ENCODE measurements at places on chromosomes 2 and 18.

DNA sequence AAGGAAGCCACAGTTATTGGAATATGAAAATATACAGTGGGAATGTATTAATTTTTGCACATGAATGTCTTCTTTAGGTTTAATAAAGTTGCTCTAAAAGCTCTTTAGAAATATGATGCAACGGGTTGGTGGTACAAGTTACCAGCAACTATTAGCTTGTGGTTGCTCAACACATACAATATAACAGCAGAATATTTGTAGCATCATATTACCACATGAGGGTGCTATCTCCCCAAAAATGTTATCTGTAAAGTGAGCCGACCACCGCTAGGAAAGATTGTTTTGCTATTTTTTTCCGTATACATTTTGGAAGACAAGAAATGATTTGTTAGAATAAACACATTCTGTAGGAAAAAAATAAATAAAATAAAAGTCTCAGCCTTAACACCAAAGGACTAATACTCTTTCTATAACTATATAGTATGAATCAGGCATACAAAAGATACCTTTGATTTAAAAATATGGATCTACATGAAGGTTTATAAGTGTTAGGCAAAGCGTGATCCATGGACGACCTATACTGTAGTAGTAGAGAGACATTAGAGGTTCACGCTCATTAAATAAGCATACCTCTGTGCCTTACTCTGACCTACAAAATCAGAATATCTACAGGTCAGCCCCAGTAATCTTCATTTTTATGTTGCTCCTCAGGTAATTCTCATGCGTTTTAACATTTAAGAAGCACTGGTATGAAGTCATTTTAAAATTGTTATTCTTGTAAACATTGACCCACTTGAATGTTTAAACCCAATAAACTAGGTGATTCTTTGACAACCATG, 1110.6 kb upstream of the ACVR2A start:
- DNase-seq: peak; percentile 51

GRCh38 chr18:60053747-60054304, 154.0 kb downstream of the PMAIP1 start:
- DNase-seq: peak; percentile 99

- DNase-seq: no peak
Measured at GRCh38 chr18:52007105-52007504, 332.9 kb upstream of the DCC start.

- DNase-seq: no peak
Measured at GRCh38 chr2:37868866-37869265, 56.2 kb upstream of the RMDN2 start.

GRCh38 chr2:222707689-222708273, 36.3 kb downstream of the MOGAT1 start:
- DNase-seq: peak; percentile 12

DNA sequence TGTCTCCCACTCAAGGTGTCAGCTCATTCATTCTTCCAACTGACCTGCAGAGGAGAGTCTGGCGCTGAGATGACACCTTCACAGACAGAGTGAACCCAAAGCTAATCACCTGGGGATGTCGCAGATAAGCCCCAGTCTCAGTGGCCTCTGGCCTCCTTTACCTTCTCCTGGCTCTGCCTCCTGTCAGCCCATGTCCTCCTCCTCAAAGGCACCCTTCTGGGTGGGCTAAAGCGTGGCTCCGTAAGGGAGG, 194.1 kb downstream of the MIB1 start:
- no peak for DNase-seq

DNA sequence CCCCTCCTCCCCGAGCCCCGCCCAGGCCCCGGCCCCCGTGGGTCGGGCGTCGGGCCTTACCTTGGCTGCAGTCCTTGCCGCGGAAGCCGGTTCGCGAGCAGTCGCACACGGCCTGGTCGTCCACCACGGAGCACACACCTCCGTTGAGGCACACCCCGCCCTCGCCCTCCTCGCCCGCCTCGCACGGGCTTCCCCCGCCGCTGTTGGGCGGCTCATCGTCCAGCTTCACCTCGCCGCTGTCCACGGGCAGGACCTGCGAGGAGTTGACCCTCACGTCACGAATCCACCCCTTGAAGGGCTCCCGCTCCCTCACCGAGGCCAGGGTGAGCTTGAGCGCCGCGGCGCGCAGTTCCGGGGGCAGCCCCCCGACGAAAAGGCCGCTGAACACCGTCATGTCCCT, 4.5 kb downstream of the NRXN1 start:
- DNase-seq: no peak

DNA sequence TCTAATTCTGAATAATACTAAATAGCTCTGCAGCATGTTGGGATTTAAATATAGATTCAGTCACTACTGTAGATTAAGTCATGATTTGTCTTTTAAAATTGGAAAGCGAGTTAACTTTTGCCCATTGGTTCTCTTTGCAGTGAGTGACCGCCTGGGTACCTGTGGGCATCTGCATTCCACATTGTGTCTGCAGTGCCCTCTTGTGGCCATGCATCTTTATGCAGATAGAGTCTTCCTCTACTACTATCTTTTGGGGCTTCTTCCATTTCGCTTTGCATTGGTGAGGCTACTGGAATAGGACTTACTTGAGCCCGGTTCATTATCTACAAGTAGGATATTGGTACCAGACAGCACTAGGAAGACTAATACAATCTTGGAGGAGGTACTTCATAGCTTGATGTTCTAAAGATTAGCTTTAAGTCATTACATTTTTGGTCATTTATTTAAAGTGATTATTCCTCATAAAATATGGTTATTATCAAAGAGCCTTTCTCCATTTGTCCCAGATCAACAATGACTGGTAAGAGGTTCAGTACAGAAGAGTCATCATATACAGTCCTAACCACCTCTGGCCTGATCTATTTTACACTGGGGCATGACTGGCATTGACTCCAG, 203.0 kb downstream of the SOCS6 start:
- DNase-seq: no peak

GRCh38 chr2:2892892-2893291, 484.7 kb downstream of the EIPR1 start:
- no peak for DNase-seq

DNA sequence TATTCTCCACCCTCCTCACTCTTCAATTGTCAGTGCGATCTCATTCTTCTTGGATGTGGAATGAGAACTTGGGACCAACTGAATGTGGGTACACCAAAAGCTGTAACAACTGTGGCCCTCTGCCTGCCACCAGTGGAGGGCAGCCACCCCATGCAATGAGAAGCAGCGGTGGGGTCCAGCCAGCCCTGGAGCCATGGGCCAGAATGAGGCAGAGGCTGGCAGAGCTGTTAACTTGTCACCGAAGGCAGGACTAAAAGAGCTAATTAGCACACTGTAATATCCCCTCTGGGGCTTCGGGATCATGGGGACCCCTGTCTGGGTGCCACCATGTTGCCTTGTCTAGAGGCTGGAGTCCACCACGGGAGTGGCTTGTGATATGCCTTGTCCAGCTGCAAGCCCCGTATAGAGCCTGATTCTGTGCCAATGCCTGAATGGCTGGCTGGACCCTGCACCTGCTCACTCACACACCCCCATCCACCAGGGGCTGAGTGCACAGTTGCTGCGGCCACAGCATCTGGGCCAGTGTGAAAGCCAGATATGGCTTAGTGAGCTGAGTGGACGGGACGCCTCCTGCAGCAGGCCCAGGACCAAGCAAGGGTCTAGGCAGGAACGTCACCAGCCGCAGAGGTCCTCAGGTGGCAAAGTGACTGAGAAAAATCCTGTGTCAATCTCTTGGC, 680.5 kb downstream of the DSC3 start:
- DNase-seq: no peak

DNA sequence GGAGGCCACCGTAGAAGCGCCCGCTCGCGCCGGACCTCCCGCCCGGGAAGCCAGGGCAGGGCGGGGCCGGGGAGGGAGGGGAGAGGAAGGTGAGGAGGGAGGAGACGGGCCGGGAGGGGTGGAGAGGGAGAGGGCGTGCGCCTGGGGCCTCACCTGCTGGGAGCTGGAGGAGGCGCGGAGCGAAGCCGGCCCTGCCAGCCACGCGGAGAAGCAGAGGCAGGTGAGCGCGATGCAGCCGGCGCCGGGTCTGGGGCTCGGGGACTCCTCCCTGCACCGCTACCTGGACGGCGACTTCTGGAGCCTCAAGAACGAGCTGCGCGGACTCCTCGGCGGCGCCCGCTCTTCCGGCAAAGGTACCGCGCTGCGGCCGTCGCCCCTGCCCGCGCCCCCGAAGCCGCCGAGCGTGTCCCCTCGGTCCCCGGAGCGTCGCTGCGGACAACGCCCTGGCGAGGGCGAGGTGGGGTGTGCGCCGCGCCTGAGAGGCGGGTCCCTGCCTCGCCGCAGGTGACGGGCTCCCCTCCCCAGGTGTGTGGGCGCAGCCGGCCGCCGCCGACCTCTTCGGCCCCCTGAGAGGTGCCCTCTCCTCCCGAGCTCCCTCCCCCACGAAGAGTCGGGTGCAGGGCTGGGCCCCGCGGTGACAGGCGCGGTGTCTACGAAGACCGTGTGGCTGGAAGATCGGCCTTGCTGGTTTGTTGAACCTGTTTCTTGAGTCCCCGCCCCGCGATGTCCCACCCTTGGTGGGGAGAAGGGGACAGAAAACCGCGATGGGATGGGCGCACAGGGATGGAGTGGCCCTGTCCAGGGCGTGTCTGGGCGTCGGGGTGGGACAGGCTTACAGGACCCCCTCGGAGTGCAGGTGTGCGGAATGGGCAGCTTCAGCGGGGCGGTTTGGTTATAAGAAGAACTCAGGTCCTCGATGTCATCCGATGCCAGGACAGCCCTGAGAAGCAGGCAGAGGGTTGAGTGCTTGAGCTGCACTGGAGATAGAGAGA, at the start of gene ACOXL:
Gene ACOXL, plus strand, starts transcription at position 152 of the 992 bp plus-strand sequence. CDS start 35,817 bp downstream, outside the sequence.
- DNase-seq: no peak

GRCh38 chr2:222608081-222608480, 47.8 kb downstream of the FARSB start:
- no peak for DNase-seq

DNA sequence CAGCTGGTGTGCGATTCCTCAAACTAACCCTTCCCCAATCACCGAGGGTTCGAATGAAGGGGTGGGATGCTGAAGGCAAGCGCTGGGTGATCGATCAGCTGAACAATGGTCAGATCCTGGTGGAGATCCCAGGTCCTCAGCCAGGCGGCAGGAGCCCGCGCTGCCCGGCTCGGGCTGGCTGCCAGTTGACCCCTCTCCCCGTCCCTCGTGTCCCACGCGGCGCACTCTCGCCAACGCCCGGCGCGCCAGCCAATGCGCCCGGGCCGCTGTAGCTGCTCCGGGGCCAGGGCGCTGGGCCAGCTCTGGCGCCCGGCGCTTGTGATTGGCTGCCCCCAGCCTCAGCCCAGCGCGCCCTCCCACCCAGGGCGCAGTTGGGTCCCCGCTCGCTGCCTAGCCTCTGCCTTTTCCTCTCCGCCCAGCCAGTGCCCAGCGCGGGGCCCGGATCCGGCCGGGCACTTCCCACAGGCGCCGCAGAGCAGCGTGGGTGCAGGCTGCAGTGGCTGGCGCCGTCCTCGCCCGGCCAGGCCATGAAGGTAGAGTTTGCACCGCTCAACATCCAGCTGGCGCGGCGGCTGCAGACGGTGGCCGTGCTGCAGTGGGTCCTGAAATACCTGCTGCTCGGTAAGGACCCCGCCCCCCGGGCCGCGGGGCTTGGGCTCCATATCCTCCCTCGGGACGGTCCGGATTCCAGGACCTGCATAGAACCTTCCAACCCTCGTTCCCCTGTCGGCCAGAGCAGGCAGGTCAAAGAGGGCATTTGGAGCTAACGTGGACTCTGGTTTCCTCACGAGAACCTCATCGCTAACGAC, at the start of gene MOGAT1:
Gene MOGAT1, plus strand, starts transcription at position 400 of the 809 bp plus-strand sequence. Its CDS starts 128 bp downstream, at position 528.
- DNase-seq: no peak
